ENCODE measurements at places on chromosomes 2 and 18.

- DNase-seq: no peak
Observed at GRCh38 chr18:47790036-47790435, 140.4 kb downstream of the SMAD2 start.

DNA sequence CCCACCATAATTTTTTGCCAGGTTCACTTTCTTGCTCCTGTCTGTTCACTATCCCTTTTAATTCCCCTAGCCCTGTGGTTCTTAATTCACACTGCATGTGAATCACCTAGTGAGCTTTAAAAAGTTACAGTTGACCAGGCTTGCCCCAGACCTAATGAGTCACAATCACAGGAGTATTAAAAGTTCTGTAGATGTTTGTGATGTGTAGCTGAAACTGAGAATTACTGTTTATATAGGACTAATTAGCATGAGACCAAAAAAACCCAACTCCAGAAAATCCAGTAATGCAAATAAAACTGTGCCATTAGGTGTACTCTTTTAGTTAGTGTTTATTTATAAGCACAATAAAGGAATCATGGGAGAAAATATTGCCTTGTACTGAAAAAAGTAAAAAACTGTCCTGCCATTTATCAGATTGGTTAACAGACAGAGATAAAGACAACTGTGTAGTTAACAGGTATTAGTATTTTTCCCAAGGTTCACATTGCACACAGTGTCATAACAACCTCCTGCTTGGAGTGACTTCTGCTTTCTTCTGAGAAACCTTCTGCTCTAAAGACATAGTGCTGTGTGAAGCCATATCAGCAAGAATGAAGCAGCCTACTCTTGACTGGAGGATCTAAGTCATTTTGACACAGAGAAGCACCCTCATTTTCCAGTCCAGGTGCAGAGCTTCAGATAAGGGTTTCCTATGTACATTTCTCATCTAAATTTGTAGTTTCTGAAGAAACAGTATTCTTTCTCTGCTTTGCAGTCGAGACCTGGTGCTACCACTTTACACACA lies 39.0 kb downstream of the VAPA start:
- no peak for DNase-seq

- DNase-seq: no peak
Observed at GRCh38 chr2:238286551-238286950, 1.9 kb downstream of the PER2 start.

DNA sequence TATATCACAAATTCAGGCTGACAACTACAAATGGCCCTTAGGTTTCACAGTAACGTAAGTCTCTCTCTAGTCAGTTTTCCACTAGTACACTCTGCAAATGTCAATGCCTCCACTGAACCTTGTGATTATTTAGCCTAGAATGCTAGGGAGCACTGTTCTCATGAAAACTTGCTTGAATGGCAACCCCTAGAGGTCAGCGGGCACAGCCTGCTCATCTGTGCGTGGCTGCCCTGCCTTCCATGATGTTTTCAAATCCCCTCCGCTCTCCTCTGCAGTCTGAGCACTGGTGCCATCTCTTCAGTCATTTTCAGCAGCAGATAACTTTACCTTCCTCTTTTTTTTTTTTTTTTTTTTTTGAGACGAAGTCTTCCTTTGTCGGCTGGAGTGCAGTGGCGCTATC lies 84.1 kb upstream of the GULP1 start:
- no peak for DNase-seq

- no peak for DNase-seq
Observed at GRCh38 chr18:48611203-48611602, 72.4 kb downstream of the CTIF start.

DNA sequence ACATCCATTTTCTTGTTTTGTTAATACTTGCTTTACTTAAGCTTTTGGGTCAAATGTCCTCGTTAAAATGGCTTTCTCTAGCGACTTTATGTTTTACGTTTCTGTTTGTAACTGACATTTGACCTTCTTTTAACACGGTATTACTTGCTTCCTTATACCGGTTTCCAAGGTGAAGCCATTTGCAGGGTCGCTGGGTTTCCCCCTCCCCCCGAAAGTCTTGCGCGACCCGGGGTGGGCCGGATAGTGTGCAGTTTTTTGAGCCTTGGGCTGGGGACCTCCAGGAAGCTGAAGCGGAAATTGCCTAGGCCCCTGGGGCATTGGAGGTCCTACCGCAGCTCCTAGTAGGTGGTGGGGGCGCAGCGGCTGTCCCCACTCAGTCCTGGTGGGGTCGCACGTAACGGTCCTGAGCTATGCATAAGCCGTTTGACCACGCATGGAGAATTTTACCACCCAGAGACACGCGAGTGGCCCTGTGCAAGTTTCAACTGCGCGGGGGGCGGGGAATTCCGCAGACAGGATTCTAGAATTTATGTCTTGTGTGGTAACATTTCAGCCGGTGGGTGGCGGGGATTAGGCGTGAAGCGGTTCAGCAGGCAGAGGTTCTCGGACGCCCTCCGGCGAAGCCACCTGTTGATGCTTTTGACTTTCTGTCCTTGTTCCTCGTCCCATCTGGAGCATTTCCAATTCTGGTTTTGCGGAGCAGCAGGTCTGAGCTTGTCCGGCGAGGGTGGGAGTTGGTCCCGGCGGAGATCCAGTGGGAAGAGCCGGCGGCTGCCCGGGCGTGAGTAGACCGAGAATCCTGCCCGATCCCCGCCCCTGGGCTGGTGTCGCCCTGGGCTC lies 2.4 kb downstream of the CFLAR start:
- peak; percentile 74 for DNase-seq

- no peak for DNase-seq
Observed at GRCh38 chr18:43772907-43773306, 495.6 kb upstream of the SYT4 start.

- no peak for DNase-seq
Observed at GRCh38 chr2:149290662-149291061, 39.7 kb upstream of the LYPD6 start.

GRCh38 chr18:54193786-54194185 lies 30.7 kb downstream of the MBD2 start:
- DNase-seq: no peak

DNA sequence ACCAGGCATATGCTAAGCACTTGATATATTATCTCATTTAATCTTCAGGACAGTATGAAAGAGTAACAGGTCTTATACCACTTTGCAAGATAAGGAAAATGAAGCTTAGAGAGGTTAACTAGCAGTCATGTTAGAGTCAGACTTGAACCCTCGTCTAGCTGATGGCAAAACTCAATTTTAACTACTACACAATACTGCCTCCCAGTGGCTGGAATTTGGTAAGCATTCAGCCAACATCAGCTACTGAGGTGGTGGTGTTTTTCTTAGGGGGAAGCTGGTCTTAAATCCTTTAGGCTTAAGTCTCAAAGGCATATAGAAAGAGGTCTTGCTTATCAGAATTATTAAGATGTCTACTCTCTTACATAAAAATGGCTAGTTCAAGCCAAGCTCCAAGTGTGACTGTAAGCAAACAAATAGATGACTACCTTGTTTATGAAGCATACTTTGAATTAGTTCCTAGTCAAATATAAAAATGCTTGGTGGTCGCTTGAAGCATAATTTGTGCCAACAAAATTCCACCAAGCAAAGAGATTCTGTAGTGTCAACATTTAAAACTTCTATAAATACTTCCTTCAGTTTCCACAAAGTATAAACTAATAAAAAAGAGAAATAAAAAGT lies 325.4 kb upstream of the FIGN start:
- DNase-seq: no peak

DNA sequence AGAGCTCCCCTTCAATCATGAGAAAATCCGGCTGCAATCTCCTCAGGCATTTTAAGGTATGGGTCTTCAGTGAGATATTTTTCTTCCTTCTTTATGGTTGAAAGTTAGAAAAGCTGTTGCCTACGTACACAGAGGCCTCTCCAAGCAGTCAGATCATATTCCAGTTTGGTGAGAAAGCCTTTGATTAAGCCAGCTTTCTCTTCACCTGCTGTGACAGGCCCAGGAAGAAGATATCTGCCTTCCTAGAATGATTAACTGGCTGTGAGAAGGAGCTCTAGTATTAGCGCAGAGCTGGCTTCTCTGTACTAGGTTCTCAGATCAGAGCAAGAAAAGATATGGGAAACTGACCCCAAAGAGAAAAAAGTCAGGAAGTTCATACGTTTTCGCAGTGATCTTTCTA lies 585.0 kb upstream of the CHAC2 start:
- DNase-seq: no peak

DNA sequence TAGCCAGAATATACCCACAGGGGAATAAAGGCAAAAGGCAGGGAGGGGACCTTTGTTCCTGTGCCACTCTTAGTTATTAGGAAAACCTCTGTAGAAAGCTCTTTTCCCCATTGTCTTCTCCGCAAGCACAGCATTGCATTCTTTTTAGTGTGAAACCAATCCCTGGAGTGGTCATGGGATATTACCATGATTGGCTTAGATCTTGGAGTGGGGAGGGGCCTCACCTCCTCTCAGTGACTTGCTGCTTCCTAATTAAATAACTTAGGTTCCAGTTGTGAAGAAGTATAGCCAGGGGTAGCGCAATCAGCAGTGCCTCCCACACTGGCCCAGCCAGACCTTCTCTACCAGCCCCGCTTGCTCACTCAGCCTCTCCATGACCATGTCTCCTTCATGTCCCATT lies 49.9 kb upstream of the AFF3 start:
- DNase-seq: no peak

- DNase-seq: no peak
Observed at GRCh38 chr2:98911376-98912154, 24.5 kb downstream of the CRACDL start.

DNA sequence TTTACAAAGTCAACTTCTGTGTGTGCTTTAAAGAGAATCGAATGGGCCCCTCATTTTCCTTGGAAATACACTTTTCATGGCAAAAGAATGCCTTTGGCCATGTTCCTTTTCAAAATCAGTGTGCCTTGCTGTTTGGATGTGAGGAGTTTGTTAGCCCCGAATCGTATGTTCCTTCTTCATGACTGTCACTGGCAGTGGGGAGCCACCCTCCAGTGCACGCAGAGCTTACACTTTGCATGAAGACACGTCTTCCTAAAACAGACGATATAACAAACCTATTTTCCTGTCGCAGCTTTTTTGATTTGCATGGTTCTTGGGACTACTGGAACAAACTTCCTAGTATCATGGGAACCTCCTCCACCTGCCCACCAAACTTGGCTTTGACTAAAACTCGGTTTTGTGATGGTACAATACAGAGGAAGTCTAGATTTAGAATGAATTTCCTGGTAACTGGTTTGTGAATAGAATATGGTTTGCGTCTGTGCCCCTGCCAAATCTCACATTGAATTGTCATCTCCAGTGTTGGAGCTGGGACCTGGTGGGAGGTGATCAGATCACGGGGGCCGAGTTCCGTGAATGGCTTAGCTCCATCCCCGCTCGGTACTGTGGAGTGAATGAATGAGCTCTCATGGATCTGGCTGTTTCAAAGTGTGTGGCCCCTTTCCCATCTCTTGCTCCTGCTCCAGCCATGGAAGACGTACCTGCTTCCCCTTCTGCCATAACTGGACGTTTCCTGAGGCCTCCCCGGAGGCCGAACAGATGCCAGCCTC lies 194.9 kb downstream of the TWIST2 start:
- no peak for DNase-seq

GRCh38 chr2:19099181-19099580 lies 259.2 kb downstream of the OSR1 start:
- DNase-seq: no peak

GRCh38 chr2:189203177-189203799 lies 23.7 kb upstream of the COL5A2 start:
- no peak for DNase-seq

GRCh38 chr18:36501100-36501499 lies 203.6 kb downstream of the FHOD3 start:
- no peak for DNase-seq

- no peak for DNase-seq
Observed at GRCh38 chr2:9266711-9267110, 60.1 kb downstream of the ASAP2 start.

All from CD4-positive, CD25-positive, alpha-beta regulatory T cell (primary cell).